ENCODE measurements at places on chromosomes 5 and 9.

DNA sequence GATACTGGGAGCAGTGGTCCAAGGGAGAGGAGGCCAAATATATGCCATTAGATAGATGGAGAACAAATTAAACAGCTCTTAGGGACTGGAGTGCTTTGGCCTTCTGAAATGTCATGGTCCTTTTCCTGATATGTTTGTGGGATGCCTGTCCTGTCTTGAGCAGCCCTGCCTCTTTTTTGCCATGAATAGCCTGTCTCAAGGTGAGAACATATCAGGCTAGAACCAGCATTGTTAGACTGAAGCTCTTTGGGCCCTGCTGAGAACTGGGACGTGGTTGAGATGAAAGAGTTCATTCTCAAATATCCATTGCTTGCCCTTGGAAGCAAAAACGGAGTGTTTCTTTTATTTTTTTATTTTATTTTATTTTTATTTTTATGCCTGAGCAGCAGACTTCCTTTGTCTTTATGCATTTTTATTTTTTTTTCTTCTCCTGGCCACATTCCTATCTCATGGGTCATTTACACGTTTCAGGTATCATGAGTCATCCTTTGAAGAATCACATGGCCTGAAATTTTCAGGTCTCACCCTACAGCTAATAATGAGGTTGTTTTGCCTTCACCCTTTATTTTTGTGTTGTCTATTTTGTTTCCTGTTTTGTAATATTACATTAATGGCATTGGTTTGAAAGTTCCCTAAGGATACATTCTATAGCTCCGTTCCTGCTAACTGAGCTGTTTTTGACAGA is 371.4 kb downstream of the PSAT1 start:
- no peak for DNase-seq

- DNase-seq, result no peak
Measured at GRCh38 chr5:132459031-132459982, 31.3 kb downstream of the IRF1 start.

- DNase-seq, result peak; percentile 12
Measured at GRCh38 chr9:32264170-32264864, 120.1 kb upstream of the ACO1 start.

GRCh38 chr5:132689513-132689912 is 15.7 kb downstream of the IL4 start:
- DNase-seq, result no peak

- peak; percentile 63 for DNase-seq
Measured at GRCh38 chr5:166088389-166089039, 2202.9 kb upstream of the WWC1 start.

GRCh38 chr5:38286002-38286401 is 27.6 kb downstream of the EGFLAM start:
- no peak for DNase-seq

DNA sequence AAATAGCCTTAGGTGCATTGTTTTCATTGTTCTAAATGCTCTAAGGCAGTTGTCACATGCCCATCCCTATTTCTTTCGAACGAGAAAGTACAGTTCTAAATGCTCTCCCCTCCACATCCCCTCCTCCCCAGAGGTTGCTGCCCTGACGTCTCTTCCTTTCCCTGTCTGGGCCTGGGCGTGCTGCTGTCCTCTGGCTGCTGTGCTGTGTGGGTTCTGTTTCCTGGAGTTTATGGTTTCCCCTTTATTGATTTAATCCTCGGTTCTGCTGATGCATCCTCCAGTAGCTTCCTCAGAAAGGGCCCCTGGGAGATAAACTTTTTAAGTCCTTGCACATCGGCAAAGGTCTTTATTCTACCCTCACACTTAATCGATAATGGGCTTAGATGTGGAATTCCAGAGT is 48.8 kb downstream of the MVB12B start:
- DNase-seq, result no peak

DNA sequence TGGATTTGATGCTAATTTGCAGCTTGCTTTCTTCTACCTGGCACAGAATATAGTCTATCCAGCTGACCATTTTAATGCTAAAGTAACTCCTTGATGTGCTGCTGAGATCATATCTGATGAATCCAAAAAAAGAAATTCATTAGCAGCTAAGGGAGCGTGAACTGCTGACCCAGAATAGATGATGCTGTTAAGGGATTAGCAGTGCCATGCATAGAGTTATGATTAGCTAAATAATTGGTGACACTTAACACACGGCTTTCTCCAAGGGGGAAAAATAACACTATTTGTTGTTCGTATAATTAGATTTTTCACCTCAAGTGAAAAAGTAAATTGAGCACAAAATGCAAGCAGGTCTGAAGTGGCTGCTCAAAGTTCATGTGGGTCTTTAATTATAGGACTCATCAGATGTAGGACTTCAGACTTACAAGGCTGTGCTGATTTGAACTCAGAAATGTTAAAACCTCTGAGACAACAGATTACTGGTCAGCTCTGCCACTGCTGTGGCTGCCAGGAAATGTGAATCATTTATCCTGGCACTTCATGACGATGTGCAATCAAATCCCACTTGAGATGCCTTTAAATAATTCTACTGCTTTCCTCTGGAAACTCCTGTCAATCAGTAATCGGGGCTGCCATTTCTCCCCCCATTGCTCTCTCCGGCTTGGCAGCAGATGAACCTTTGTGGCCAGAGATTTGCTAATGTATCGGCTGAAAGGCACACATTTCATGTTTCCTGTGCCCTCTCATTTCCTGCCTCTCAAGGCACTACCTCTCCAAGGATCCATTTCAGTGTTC is 291.6 kb upstream of the C9orf72 start:
- no peak for DNase-seq

GRCh38 chr5:124454081-124454480 is 292.4 kb downstream of the ZNF608 start:
- no peak for DNase-seq

GRCh38 chr9:84875193-84875592 is 205.7 kb downstream of the NTRK2 start:
- DNase-seq, result no peak

DNA sequence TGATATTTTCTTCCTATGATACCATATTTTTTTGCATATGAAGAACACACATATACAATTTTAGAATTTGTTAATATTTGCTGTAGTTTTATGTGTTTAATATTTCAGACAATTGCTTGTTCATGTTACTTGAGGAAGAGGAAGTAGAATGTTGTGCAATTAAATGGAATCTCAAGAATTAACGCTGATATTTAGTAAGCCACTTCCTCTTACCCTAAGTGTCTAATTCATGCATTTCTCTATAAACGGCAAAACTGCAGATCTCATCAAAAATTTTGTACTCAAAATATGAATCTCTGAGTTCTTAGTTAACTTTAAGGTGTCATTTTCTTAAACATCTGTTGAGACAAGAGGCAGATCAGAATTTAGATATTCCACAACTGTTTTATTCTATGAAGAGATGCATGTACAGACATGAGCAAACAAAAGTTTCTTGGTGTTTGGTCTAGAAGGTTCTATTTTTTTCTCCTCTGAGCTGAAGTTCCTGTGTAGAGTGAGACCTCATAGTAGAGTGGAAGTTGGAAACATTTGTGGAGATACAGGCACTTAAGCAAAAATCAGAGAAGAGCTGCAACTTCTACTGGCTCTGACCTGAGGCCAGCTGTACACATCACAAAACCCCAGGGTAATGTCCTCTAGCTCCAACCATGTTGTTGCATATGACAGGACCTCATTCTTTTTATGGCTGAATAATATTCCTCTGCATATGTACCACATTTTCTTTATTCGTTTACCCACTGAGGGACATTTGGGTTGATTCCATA is 16.6 kb upstream of the TGFBI start:
- DNase-seq, result no peak

GRCh38 chr5:115666023-115666422 is 40.2 kb upstream of the TMED7 start:
- DNase-seq, result no peak

GRCh38 chr5:161138751-161139455 is 286.9 kb upstream of the ATP10B start:
- no peak for DNase-seq

- DNase-seq, result no peak
Measured at GRCh38 chr5:173315495-173316338, 12.5 kb downstream of the STC2 start.

- DNase-seq, result no peak
Measured at GRCh38 chr9:8842402-8843193, 1043.0 kb upstream of the DMAC1 start.

- no peak for DNase-seq
Measured at GRCh38 chr5:68950930-68951329, 142.9 kb upstream of the SLC30A5 start.

DNA sequence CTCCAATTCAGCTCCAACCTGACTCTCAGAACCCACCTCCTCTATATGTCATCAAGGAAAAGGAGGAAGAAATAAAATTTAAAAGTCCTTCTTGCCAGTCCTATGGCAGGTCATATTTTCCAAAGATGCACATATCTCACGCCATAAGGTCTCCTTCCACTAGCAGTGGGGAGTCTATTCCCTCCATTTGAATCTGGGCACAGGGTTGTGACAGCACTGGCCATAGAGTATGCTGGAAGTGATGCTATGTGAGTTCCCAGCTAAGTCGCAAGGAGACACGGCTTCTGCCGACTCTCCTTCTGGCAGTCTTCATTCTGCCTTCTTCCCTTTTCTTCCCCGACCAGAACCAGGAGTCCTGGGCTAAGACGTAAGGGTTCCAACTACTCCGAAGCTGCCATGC is 883.9 kb upstream of the DMAC1 start:
- no peak for DNase-seq

- no peak for DNase-seq
Measured at GRCh38 chr5:179292681-179293635, 52.3 kb downstream of the ADAMTS2 start.

DNA sequence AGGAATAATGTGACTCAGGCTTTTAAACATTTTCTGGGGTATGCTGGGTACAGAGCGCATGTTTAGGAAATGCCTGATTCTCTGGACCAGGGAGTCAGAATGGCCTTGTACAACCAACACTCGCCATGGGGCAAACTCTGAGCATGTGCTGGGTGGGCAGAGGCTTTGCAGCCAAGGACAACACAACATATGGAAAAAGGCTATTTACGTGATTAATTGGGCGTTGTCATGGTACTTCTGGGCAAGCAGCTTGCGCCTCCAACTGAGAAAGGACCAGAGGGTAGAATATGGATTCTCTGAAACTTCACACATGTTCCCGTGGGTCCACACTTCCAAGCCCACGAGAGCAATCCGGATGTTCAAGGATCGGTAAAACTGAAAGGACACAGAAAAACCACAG is 49.1 kb downstream of the NIPAL4 start:
- DNase-seq, result no peak

- DNase-seq, result no peak
Measured at GRCh38 chr5:153670101-153670500, 179.6 kb downstream of the GRIA1 start.

GRCh38 chr9:31908158-31908890 is 476.1 kb upstream of the ACO1 start:
- no peak for DNase-seq

- no peak for DNase-seq
Measured at GRCh38 chr5:160468363-160468975, 46.8 kb downstream of the PTTG1 start.

GRCh38 chr5:142542078-142542477 is 143.8 kb downstream of the FGF1 start:
- no peak for DNase-seq

- DNase-seq, result no peak
Measured at GRCh38 chr5:131491749-131492148, 143.3 kb downstream of the RAPGEF6 start.

DNA sequence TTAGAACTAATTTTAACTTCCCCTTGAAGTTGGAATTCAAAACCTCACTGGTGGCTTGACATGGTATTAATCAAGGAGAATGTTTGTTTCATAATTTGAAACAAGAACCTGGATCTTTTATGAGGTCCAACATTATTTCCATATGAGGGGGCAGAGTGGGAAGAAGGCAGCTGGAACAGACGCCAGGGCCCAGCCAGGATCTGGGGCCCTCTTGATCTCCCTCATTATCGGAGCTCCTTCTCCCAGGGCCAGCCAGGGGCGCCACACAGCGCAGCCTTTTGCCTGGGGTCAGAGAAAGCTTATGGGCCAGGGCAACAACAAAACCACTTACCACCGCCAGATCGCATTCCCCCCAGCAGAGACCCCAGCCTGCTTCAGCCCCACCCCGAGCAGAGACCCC is 27.1 kb upstream of the NKD2 start:
- DNase-seq, result no peak

DNA sequence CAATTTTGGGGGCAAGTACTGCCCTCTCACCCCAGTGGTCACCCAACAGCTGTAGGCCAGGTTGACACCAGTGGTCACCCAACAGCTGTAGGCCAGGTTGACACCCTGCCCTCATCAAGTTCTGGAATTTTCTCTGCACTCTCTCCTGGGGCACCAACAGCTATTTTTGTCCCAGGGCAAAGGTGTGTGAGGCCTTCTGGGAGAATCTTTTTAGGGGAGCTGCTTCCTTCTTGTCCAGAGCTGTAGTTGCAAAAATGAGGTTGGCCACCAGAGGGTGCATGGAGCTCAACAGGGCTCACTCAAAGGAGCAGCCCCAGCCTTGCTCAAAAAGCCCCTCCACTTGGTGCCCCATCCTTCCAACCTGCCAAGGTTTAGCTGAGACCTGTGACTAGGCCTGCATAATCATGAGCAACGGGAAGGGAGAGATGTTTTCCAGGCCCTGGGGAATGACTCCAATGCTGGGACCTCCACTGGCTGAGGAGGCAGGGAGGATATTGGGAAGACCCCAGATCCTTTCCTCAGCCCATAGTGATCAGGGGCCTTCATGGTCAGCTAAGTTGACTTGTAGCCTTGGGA is 10.6 kb upstream of the P4HA2 start:
- no peak for DNase-seq

GRCh38 chr5:107878661-107879060 is 207.9 kb upstream of the EFNA5 start:
- DNase-seq, result no peak

- DNase-seq, result no peak
Measured at GRCh38 chr5:151107084-151107483, 26.2 kb upstream of the TNIP1 start.

DNA sequence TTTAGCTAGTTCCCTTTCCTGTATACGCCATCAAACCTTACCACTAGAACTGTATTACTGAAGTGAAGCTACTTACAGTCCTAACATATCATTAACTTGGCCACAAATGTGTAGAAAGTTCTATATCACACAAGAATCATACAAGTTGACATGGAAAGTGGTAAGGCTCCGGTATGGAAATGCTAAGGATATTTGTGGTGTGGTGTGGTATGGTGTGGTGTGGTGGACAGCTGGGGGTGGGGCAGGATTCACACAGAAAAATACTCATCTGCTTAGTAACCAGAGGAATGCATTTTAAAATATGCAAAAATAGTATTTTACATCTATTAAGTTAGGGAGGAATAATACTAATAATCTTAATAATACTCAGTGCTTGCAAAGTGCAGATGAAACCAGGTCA is 69.4 kb downstream of the TRPC7 start:
- no peak for DNase-seq

Measured in iPS DF 19.7 (cell line).